ENCODE measurements at places on chromosomes 12 and 14.
A peak's percentile ranks its signal among the peaks of the same experiment; 100 is the strongest.

GRCh38 chr12:70839544-70839943 lies 81.0 kb downstream of the PTPRR start:
- DNase-seq = no peak

DNA sequence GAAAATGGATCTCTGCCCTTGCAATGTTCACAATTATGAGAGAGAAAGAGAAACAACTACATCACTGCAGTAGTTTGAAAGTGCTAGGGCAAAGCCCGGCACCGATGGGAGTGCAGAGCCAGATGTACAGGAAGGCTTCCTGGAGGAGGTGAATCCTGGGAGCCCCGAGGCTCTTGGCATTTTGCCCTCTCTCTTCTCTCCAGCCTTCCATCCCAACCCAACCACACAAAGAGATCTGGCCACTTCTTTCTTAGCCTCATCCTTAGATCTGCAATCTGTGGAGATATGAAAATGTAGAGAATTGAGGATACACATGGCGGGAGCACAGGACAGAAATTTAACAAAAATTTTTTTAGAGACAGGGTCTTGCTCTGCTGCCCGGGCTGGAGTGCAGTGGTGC lies 3.3 kb upstream of the PAPLN start:
- DNase-seq = no peak

- no peak for DNase-seq
Measured at GRCh38 chr12:99110868-99111267, 465.8 kb downstream of the APAF1 start.

- no peak for DNase-seq
Measured at GRCh38 chr14:35740215-35740614, 68.9 kb downstream of the RALGAPA1 start.

DNA sequence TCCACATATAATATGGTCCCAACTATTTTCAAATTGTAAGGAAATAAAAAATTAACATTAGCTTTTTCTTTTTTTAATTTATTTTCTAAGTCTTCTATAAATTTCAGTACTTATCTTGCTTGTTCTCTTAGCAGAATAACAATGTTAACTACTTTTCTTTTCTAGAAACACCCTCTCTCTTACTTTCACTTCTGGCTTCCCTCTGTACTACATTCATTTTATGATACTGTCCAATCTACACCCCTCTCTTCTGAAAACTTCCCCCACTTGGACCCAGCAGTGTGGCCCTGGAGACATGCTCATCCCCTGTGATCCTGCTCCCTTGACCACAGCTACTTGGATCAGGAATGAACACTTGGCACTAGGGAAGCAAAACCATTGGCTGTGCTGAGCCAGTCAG lies 15.7 kb downstream of the SGPP1 start:
- DNase-seq = no peak

DNA sequence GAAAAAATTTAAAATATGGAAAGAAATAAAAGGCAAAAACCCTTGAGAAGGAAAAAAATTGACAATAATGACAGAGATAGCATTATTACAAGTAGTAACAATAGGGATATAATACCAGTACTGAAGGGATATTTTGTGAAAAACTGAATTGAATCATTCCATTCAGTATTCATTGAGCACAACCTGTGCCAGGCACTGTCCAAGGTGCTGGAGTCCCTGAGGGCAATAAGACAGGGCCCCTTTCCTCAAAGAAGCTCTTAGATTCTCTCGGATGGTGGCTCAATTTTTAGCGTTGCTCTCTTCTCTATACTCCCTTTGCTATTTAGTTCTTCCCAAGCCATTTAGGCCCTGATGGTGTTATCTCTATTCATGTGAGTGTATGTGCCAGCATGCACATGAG lies 34.3 kb upstream of the GAS2L3 start:
- DNase-seq = peak; percentile 67

DNA sequence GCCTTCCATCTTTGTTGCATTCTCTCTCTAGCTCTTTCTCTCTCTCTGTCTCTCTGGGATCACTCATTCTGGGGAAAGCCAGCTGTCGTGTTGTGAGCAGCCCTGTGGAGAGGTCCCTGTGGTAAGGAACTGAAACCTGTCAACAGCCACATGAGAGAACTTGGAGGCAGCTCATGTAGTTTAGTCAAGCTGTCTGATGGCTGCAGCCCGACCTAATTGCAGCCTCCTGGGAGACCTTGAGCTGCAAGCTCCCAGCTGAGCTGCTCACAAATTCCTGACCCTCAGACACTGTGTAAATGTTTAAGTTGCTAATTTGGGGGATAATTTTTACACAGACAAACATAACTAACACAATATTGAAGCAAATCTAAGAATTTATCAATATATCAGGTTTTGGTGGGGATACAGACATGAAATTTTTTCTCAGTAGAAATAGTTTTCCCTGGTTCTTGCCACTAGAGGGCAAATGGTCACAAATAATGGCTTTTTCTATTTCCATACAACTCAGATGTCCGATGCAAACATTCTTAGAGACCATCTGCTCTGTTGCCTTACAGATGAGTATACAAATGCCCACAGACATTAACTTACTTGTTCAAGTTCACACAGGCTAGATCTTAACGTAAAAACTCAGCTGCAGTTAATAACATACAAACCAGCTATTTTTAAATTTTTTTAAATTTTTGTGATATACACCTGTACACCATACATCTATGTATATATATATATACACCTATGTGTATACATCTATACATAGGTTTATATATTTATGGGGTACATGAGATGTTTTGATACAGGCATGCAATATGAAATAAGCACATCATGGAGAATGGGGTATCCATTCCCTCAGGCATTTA lies 15.5 kb upstream of the KRR1 start:
- peak; percentile 59 for DNase-seq

DNA sequence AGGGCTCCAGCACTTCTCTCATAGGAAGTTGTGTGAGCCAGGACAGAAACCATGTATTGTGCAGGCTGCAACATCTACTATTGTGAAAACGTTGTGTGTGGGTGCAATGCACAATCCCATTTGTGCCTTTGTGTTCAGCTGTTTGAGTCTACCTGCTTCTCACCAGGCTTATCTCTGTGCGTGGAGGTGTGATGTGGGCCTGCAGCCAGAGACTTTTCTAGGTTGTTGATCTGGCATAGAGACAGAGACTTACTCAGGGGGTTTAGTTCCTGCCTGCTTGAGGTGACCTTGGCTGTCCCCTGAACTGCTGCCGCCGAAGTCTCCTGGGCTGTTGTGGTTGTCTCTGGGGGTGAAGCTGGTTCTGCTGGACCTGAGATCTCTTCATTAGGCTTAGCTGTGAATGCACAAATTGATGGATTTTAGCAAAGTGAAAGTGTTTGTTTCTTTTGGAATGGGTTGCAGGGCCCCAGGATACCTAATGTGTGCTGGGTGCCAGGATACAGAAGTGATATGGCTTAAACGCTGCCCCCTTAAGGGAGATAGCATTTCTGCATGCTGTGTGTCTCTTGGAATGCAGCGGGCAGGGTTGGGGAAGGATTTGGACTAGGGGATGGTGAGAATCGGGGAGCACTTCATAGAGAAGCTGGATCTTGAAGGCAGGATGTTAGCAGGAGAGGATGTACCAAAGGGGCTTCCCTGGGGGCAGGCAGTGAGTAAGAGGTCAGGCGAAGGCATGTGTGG lies 2.5 kb downstream of the LACRT start:
- DNase-seq = no peak

- no peak for DNase-seq
Measured at GRCh38 chr12:42916143-42916542, 326.6 kb upstream of the PRICKLE1 start.

GRCh38 chr12:52236386-52237050 lies 3.5 kb downstream of the KRT7 start:
- DNase-seq = peak; percentile 1

- DNase-seq = peak; percentile 59
Measured at GRCh38 chr12:30286345-30286926, 409.2 kb downstream of the IPO8 start.

GRCh38 chr12:49364989-49365388 lies 2.3 kb upstream of the SPATS2 start:
- peak; percentile 79 for DNase-seq

Measured in MCF 10A (cell line).